Lower lobe of right lung (tissue), 2 donors: ENCODE measurements at places on chromosomes 6 and 20.

DNA sequence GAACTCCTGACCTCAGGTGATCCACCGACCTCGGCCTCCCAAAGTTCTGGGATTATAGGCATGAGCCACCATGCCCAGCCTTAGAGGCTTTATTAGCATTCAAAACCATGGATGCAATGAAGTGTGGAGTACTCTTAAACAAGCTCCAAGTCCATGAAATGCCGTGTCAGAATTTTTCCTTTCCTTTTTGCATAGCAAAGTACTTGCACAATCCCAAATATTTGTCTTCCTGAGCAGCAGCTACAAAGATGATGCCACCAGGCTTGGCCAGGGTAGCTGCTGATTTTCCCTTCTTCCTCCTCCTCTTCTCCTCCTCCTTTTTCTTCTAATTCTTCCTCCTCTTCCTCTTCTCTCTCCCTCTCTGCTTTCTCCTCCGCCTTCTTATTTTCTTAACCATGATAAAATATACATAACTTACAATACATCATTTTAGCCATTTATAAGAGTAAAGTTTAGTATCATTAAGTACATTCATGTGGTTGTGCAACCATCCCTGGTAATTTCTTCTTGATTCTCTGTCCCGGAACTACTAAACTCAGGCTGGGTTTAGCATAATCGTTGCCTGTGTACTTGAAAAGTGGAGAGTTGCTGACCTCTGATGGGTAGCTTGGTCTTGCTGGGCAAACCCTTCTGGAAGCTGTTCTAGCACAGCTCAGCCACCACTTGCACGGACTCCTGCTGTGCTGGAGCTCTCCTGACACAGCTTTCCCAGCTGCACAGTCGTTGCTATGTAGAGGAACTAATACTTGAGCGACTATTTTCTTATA, 20.3 kb downstream of the MUCL3 start:
- DNase-seq: no peak

- DNase-seq: peak; percentile 63
These were observed 3.3 kb downstream of the CEBPB start for GRCh38 chr20:50193836-50194421.

DNA sequence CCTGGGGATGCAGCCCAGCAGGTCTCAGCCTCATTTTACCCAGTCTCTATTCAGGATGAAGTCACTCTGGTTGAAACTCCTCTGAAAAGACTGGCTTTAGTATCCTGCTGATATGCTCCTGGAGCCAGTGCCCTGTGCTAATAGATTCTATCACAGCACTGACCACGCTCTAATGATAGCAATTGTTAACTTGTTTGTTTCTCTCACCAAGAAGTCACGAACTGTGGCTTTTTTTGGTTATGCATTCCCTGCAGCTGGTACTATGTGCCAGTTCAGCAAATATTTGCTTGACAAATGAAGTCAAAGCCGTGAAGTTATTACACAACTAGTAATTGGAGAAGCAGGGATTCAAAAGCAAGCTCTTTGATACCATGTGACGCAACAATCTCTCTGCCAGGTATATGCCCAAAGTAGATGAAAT, 754.6 kb downstream of the KIF16B start:
- no peak for DNase-seq

DNA sequence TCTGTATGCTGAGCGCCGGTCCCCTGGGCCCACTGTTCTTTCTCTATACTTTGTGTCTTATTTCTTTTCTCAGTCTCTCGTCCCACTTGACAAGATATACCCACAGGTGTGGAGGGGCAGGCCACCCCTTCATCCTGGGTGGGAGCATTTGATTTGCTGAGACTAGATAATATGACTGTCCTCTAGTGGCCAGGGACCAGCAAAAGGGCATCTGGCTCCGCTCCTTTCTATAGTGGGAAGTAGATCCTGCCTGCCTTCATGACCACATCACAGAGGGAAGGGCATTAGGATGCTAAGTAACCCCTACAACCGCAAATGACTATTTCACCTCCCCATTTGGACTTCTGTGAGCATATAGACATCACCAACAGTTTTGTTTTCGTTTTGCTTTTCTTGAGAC, 64.5 kb downstream of the TRMT6 start:
- DNase-seq: no peak

GRCh38 chr20:25587536-25587935, 2.2 kb upstream of the NINL start:
- DNase-seq: no peak

GRCh38 chr20:22583773-22584521, 425 bp downstream of the FOXA2 start:
- peak; percentile 88 for DNase-seq

GRCh38 chr6:123804014-123804786, 535 bp downstream of the NKAIN2 start:
- DNase-seq: peak; percentile 37

DNA sequence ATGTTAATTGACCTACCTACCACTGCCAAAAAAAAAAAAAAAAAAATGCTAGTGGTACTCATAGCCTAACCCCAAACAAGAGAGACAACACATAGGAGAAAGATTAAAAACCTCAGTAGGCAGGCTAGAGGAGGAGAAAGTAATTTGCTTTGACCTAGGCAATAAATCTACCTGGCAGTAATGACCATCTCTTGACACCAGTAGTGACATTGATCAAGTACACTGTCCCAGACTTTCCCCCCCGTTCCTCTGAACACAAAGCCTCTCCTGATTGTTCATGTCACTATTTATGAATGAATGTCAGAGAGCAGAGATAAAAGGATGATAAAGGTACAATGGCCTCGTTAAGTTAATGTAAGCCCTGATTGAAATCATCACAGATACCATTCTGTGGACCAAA, 746.8 kb downstream of the CBLN4 start:
- DNase-seq: no peak

GRCh38 chr20:56572172-56572571, 39.1 kb downstream of the FAM209B start:
- no peak for DNase-seq

DNA sequence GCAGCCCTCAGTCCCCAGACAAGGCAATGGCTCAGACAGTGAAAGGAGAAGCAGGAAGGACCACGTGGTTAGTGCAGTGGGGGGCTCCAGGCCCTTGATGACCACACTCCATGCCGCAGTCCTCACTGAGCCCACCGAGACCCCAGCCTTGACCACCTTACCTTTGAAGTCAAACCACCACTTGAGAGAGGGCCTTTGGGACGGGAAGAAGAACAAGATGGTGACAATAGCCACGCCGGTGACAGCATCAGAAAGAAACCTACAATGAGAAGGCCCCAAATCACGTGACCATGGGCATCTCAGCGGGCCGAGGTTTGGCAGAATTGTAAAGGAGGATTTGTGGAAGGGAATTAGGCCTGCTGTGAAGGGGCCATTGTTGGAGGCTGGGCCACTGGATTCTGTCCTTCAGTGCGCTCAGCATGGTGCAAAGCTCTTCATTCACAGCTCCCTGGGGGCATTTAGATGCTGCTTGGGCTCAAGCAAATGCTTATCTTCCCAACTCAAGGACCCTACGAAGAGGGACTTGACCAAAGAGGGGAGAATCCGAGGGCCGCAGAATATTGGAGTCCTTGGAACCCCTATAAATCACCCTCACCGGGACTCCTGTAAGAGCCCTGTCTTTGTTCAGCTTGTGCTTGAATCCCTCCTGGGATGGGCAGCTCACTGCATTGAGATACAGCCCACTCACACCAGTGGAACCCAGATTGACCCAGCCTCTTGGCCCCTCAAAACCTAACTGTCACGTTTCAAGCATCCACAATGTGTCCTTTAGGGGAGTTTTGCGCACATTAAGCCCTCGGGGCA, 33.2 kb upstream of the OCSTAMP start:
- no peak for DNase-seq

GRCh38 chr6:63814459-63814858, 178.9 kb downstream of the PHF3 start:
- no peak for DNase-seq

- no peak for DNase-seq
These were observed 2.2 kb upstream of the STXBP5 start for GRCh38 chr6:147201885-147202515.

- no peak for DNase-seq
These were observed 148.5 kb downstream of the PHACTR3 start for GRCh38 chr20:59752704-59753460.

DNA sequence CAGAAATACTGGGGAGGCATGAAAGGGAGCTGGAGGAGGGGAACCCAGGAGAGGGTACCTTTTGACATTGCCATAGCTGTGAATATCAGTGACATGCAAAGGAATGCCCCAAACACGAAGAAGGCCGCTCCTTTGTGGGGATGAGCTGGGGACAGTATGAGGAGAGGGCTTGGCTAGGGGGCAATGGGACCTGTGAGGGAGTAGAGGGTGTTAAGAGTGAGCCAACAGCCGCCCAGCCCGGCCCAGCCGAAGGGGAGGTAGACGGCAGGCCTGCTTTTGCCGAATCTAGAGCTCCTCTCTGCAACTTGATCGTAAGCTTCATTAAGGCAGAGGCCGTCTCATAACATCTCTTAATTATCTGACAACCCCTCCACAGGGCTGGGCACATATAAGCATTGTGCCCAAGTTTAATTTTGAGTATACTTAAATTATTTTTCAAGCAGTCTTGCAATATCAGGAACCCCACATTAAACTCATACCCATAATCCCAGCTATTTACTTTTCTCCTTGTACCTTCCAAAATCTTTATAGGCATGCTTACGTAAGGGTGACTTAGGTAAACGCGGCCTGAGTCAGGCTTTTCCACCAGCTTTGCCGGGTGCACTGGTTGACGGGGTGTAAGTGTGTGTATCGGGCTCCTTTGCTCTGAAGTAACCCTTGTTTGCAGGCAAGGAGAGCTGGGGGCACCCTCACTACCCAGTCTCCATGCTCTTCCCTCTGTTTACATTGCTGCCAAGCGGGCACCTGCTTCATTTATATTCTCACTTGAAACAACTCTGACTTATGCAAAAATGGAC, 24.9 kb upstream of the VEGFA start:
- peak; percentile 63 for DNase-seq

DNA sequence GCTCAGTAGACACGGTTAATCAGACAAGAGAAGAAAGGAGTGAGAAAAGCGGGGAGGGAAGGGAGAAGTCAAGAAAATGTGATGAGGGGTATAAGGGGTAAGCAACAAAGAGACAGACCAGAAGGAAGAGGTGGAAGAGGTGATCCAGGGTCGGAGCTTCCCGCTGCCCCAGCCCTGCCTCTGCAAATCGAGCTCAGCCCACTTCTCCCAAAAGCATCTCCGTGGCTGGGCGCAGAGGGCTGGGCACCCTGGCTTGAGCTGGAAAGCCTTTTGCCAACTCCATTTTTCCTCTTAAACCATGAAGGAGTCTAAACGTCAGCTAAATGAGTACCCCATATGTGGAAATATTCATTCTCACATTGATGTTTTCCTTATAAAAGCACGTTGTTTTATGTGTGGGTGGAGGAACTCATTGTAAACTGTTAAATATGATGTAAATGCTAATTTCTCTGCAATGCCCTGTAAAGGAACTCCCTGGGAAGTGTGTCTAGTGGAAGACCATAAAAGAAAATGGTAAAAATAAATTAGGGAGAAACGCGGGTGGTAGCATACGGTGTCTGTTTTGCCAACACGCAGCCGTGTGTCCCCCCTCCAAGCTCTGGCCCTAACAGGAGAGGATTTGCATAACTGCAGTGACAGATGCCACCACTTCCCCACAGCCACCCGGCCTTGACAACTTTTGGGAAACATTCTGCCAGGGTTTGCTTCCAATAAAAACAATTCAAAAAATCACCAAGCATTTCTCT, 55.2 kb upstream of the MAFB start:
- DNase-seq: no peak

GRCh38 chr6:113057567-113058053, 710.5 kb downstream of the RFPL4B start:
- no peak for DNase-seq

GRCh38 chr20:25685276-25686080, 11.2 kb downstream of the ZNF337 start:
- no peak for DNase-seq

DNA sequence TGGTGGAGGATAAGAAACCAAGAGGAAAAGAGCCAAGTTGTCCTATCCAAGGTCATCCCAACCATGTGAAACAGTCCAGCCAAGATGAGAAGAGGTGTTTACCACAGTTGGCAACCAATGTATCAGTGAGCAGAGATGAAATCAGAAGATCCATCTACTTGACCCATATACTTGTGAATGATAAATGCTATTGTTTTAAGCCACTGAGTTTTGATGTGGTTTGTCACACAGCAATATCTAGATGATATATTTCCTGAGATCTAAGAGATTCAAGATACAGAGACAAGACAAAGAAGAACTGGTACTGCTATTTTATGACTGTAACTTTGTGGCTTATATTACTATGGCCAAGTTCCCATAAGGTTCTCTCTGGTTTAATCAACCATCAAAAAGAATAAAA, 721.2 kb downstream of the MAFB start:
- no peak for DNase-seq

DNA sequence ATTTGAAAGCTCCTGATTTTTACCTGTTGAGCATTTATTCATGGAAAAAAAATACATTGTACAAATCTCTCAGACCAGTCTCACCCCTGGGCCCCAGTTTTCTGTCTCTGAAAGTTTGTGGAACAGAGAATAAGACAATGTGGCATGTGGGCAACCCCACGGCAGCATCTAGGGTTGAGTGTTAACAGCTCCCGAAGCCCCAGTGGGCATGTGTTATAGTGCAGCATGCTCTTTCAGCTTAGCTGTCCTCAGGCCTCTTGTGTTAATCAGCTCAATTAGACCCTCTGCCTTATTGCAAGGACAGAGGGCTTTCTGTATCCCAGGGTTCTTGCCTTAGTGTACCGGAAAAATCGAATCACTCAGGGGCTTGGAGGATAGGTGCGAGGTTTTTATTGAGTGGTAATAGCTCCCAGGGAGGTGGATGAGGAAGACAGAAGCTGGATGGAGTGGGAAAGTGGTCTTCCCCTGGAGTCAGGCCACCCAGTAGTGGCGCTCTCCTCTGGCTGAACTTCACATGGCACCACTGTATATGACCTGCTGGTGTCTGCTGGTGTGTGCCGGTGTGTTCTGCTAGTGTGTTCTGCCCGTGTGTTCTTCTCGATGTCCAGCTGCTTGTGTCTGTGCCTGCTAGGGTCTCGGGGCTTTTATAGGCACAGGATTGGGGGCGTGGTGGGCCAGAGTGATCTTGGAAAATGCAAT, 382.8 kb downstream of the EPM2A start:
- no peak for DNase-seq

DNA sequence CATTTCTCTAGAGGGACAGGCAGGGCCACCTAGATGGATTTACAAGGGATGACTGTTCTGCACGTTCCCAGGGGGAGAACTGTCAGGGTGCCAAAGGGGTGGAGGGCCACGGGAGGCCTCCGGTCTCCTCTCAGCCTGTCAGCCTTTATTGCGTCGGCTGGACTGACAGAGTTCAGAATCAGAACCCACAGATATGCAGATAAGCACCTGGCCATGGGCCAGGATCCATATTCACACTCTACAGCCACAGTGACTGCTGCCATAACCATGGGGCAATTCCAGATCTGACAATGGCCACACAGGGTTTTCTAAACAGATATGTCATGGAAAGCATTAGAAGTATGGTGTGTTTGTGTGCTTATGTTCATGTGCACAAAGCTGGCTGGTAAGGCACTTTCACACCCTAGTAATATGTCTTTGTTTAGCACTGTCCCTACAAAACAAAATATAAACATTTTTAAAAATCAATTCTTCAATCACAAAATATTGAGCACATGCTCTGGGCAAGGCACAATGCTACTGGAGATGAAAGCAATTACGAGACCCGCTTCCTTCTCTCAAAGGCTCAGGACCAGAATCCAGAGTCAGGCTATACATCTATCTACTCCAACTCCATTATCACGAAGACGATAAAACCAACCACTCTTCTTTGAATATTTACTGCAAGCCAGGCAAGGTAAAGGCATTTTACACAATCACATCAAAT, 29.1 kb downstream of the TRAM2 start:
- no peak for DNase-seq

GRCh38 chr20:10478205-10478604, 43.1 kb downstream of the SLX4IP start:
- no peak for DNase-seq
